B cell (primary cell): ENCODE measurements at places on chromosomes 6 and 20. TPM values are rescaled to one million over a fixed set of nuclear protein-coding genes. Genes with fewer than 3 reads are reported as not detected.

The OOEP gene
- total RNA-seq: 0.97 TPM in 1 of 2 replicates, not detected in the other

The RPN2 gene
- 80.2 and 86.9 TPM in 2 replicates for total RNA-seq

The PEDS1 gene
- 11.2 and 13.9 TPM in 2 replicates for total RNA-seq

The EYS gene
- not detected in 2 replicates for total RNA-seq

DNA sequence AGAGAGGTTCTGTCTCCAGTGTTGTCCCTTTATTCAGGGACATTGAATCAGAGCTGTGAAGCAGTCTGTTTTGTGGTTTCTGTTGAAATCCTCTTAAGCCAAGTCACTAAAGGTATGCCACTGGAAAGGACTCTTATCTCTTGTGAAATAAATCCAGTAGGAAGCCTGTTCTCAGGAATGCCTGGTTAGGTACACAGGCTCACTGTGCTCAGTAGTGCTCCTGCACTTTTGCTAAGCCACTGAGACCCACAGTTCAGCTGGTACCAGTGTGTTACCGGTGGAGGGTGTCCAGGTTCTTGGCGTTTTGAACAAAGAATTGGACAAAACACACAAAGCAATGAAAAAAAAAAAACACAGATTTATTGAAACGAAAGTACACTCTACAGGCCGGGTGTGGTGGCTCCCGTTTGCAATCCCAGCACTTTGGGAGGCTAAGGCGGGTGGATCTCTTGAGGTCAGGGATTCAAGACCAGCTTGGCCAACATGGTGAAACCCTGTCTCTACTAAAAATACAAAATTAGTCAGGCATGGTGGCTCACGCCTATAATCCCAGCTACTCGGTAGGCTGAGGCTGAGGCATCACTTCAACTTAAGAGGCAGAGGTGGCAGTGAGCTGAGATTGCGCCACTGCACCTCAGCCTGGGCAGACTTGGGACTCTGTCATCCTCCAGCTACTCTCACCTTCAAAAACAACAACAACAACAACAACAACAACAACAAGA is 186.1 kb downstream of the JARID2 start:
- H3K36me3 ChIP-seq: no peaks in the 10 kb centered on the region

- peak overlapping the region; percentile 86 for H3K4me3 ChIP-seq
- no peaks in the 10 kb centered on the region for H3K27me3 ChIP-seq
- no peaks in the 10 kb centered on the region for H3K36me3 ChIP-seq
- H3K27ac ChIP-seq: no peak overlapping the region
Measured at GRCh38 chr6:25279748-25280343, 672 bp downstream of the CARMIL1 start.

DNA sequence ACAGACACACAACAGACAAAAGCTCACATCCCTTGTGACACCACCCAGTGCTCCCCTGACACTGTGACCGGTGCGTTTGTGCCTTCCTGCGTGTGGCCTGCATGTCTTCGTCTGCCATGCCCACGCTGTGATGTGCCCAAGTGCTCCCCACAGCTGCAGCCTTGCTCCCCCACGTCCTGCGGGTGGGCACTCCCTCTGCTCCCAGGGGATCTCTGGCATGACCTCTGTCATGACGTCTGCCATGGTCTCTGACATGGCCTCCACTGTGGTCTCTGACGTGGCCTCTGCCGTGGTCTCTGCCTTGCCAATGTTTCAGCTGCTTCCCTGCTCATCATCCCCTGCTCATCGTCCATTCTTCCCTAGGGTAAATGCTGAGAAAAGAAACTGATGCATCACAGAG is 200.9 kb downstream of the DLL1 start:
- peaks cover 29% of the 10 kb centered on the region for H3K4me1 ChIP-seq
- no peaks in the 10 kb centered on the region for H3K27me3 ChIP-seq
- H3K27ac ChIP-seq: peak overlapping the region; percentile 62
- H3K36me3 ChIP-seq: no peaks in the 10 kb centered on the region

DNA sequence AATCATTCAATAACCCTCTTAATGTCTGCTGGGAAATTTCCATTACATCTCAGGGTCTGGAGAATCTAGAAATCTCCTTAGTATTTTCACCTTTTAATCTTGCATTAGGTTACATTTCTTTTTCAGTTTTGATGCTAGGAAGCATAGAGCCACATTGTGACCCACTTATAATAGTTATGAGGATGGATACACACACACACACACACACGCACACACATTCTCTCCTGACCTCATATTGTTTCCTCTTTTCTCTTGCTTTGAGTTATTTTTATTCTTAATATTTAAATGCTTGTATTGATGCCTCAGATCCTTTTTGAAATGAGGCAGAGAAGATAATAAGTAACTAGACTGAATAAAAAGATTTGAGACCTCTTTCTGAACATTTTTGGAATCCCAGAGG is 128.4 kb downstream of the KLHL32 start:
- DNase-seq: peak; percentile 34
- no peaks in the 10 kb centered on the region for H3K36me3 ChIP-seq
- H3K27me3 ChIP-seq: no peaks in the 10 kb centered on the region
- no peak overlapping the region for H3K4me3 ChIP-seq
- peaks cover 17% of the 10 kb centered on the region for H3K4me1 ChIP-seq
- no peak overlapping the region for H3K27ac ChIP-seq

- H3K27ac ChIP-seq: no peak overlapping the region
- no peaks in the 10 kb centered on the region for H3K4me1 ChIP-seq
- DNase-seq: no peak
- no peaks in the 10 kb centered on the region for H3K36me3 ChIP-seq
Measured at GRCh38 chr20:55557191-55557590, 448.1 kb downstream of the CBLN4 start.

DNA sequence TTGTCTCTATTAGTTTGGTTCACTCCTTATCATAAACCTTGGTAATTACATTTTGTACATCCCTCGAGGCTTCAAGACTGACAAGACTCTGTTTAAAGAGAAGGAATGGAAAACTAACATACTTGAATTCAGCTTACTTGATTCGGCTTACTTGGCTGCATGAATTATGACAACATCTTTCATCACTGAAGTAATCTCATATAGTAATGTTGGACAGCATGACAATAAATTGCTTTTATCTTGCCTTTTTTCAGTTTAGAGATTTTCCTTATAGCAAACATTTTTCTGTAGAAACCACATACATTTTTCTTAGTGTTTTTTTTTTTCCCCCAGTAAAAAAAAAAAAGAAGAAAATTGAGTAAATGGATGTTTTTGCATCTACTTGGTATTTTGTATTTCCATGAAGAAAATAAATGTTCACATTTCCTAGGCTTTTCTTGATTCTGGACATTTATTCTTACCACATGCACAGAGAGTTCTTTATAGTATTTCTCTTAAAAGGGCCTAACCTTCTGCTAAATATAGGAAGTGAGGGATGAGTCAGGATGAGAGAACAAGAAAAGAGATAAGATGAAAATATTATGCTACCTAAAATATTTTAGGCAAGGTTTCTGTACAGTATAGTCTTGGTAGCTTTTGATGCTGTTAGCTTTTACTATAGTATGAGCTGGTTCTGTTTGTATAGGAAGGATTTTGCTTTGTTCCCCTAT is 101.0 kb upstream of the HDGFL1 start:
- no peaks in the 10 kb centered on the region for H3K27me3 ChIP-seq
- no peaks in the 10 kb centered on the region for H3K36me3 ChIP-seq
- H3K4me3 ChIP-seq: no peak overlapping the region
- no peak for DNase-seq

- no peak overlapping the region for H3K4me3 ChIP-seq
- H3K36me3 ChIP-seq: no peaks in the 10 kb centered on the region
- H3K27me3 ChIP-seq: no peaks in the 10 kb centered on the region
Measured at GRCh38 chr20:11686195-11686594, 231.5 kb upstream of the BTBD3 start.

DNA sequence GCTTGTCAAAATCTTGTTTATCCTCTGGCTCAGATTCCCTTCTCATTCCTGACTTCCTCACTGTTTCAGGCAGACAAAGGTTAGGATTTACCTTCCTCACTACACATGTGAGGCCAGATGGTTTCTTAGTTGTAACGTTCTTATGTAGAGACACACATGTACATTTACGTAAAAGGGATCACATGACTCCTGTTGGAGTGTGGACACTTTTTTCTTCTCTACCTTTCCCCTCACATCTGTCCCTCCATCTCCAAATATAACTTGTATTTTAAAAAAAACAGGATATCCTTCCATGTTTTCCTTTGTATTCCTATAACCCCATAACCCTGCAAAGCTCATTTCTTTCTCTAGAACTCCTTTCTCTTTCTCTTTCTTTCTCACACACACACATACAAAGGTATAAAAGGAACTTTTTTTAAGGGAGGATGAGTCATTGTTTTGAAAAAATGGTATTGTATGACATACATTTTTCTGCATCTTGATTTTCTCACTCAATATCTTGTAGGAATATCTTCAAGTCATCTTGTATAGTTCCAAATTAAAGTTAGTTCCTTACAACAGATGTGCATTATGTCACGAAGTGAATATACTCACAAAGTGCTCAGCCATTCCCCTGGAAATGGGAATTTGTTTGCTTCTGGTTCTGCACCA is 78.2 kb upstream of the SULF2 start:
- H3K36me3 ChIP-seq: no peaks in the 10 kb centered on the region
- no peaks in the 10 kb centered on the region for H3K27me3 ChIP-seq
- no peaks in the 10 kb centered on the region for H3K4me1 ChIP-seq
- no peak overlapping the region for H3K4me3 ChIP-seq

DNA sequence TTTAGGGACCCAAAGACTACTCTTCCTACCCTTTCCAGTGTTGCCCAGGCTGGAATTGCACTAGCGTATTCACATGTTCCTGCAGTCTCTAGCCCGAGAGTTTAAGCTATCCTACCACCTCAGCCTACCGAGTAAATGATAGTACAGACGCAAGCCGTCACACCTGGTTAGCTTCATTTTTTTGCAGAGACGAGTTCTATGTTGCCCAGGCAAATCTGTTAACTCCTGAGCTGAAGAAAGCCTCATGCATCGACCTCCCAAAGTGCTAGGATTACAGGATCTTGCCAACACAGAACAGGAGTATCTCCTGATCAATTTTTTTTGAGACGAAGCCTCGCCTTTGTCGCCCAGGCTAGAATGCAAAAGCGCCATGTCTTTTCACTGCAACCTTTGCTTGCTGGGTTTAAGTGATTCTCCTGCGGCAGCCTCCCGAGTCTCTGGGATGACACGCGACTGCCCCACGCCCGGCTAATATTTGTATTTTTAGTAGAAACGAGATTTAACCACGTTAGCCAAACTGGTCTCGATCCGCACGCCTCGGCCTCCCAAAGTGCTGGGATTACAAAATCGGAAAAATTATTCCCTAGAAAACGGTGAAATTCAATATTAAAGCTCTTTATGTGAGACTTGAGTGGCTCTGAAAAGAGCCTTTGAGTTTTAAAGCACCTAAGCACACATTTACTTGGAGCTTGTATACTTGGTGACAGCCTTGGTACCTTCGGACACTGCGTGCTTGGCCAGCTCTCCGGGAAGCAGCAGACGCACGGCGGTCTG is 128.5 kb downstream of the HFE start:
- H3K4me1 ChIP-seq: peaks cover 15% of the 10 kb centered on the region
- H3K27ac ChIP-seq: peak overlapping the region; percentile 81
- H3K4me3 ChIP-seq: peak overlapping the region; percentile 68
- peak; percentile 75 for DNase-seq

DNA sequence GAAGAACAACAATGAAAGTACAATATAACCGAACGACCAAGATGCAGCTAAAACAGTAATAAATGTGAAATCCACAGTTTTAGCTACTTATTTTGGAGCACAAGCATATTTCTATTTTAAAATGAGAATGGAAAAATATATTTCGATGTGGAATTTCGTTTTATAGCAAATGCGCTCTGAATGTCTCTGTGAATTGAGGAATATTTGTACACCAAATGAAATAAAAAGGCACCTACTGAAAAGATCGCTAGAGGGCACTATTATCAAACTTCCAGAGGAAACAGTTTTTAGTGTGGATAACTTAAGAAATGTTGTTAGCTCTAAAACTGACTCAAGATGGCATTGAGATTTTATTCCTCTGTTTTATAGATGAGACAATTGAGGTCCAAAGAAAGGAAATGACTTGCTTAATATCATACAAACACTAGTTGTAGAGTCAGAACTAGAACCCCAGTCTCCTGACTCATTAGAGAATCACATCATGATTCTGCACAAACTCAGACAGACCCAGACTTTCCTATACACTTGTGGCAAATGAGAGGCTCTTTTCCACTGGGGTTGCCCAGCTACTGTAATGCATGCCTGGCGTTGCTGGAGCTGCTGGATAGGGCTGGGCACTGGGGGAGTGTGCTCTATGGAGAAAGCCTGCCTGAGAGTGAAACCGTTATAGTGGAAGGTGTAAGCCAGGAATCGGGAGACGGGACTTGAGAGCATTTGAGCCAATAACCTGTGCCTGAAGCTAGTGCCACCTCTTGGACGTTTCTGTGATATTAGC is 51.9 kb downstream of the GCLC start:
- DNase-seq: peak; percentile 64
- no peaks in the 10 kb centered on the region for H3K4me1 ChIP-seq
- H3K36me3 ChIP-seq: no peaks in the 10 kb centered on the region
- H3K27ac ChIP-seq: no peak overlapping the region

DNA sequence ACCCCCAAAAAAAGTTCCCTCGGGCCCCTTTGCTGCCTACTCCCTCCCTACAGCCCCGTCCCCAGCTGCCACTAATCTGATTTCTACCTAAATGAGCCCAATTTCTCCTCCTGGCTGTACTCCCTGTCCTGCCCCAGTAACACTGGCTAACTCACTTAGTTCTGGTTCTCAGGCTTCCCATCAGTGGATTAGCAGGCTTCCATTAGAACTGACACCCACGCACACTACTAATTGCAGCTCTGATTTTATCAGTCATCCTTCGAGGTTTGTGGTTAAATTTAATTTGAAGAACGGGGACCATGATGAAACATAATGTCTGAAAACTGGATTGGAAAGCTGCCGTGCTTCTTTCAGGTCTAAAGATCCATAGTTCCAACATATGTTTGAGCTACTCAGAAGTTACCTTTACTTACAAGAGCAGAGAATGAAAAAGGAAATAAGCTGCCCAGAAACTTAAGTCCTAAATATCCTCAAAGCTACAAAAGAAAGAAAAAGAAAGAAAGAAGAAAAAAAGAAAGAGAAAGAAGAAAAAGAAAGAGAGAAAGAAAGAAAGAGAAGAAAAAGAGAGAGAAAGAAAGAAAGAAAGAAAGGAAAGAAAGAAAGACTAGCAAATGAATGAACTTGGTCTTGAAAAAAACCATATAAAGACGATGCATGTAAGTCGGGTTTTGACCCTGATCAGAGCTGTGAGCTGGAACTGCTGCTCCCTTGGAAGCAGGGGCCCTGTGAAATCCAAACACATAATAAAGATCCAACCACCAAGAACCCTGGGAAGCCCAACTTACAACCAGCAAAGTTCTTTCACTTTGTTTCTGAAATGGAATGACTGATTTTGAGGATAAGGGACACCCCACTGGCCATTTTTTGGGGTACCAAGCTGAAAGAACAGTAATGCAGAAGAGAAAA is 51.7 kb downstream of the CNKSR3 start:
- H3K27ac ChIP-seq: no peak overlapping the region
- no peaks in the 10 kb centered on the region for H3K4me1 ChIP-seq
- H3K4me3 ChIP-seq: no peak overlapping the region
- DNase-seq: no peak
- no peaks in the 10 kb centered on the region for H3K27me3 ChIP-seq

- no peak for DNase-seq
- no peaks in the 10 kb centered on the region for H3K27me3 ChIP-seq
- no peak overlapping the region for H3K27ac ChIP-seq
- no peaks in the 10 kb centered on the region for H3K36me3 ChIP-seq
Measured at GRCh38 chr20:3804254-3804751, 8.2 kb downstream of the CDC25B start.

- H3K4me3 ChIP-seq: no peak overlapping the region
- H3K27ac ChIP-seq: no peak overlapping the region
- DNase-seq: no peak
Measured at GRCh38 chr6:43120944-43121913, 45.1 kb downstream of the PTK7 start.
